Left renal cortex interstitium (tissue), 4 donors: ENCODE measurements at places on chromosomes 5 and 9. TPM values are rescaled to one million over a fixed set of nuclear protein-coding genes. Genes with fewer than 3 reads are reported as not detected.
A peak's percentile ranks its signal among the peaks of the same experiment; 100 is the strongest.

The AMBP gene
- 1.1 TPM for polyA plus RNA-seq

- no peak for DNase-seq
Measured at GRCh38 chr5:92409134-92409533, 1026.0 kb upstream of the ARRDC3 start.

- no peak for DNase-seq
Measured at GRCh38 chr9:87149799-87150198, 202.5 kb upstream of the GAS1 start.

- no peak for DNase-seq
Measured at GRCh38 chr9:76519075-76519835, 60.3 kb downstream of the GCNT1 start.

- DNase-seq, result no peak
Measured at GRCh38 chr9:131700076-131700475, 39.8 kb downstream of the RAPGEF1 start.

The RNF183 gene
- polyA plus RNA-seq, result 7.1 TPM

The GABRP gene
- polyA plus RNA-seq, result 3.6 TPM

The SPINK9 gene
- polyA plus RNA-seq, result not detected

DNA sequence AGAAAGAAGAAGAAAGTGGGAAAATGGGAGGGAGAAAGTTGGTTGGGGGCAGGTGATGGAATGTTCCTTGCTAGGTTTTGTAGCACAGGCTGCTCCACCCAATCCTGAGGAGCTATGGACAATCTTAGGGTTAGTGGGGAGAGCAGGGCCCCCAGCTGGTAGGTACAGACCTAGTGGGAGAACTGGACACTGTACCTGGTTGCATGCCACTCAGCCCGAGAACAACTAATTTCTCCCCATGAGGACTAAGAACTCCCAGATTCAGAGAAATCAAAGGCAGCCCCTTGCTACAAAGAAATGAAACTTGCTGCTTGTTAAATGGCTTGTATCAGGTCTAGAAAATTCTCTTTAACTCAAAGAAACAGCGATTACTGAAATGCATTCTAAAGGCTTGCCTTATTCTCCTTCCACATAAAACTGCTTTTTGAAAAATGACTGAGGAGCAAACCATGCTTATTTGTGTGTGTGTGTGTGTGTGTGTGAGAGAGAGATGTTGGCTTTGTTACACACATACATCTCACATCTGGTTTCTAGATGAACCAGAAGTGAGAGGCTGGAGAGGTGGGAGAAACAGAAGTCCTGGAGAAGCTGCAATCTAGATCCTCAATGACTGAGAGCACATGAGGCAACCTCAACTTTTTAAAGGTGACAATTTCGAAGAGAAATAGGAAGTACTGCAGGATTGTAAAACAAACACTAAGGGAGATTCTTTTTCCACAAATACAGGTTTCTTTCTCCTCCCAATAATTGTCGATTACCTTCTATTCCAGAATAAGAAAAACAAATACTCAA lies 28.9 kb downstream of the FYB1 start:
- DNase-seq, result no peak

DNA sequence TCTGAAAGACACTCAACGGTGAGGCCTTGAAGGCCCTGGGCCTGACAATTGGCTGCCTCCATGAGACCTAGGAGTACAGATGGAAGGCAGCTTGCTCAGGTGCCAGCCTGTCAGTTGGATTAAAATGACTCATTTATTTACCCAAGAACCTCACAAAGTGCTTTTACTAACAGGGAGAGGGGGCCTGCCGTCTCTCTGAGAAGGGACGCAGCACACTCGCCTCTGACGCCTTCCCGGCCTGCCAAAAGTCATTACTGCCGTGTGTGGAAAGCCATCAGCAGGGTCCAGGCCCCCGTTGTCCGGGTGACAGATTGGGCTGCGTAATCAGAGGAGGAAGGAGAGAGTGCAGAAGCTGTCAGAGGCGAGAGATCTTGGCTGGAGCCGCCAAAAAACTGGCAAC lies 32.4 kb downstream of the DDX31 start:
- no peak for DNase-seq

DNA sequence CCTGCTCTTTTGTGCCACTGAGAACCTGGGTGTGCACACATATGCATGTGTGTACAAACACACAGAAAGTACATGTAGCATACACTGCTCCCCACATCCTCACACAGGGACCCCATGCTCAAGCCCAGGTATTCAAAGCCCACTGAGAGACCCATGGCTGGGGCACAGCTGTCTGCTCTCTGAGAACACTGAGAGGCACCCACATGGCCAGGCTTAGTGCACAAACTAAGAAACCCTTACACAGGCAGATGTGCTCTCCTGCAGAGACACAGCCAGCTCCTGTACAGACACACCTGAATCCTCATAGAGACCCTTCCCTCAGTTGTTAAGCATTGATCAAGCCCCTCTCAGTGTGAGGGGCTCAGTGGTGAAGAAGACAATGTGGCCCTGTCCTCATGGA lies 92.5 kb downstream of the CACNA1B start:
- DNase-seq, result no peak

DNA sequence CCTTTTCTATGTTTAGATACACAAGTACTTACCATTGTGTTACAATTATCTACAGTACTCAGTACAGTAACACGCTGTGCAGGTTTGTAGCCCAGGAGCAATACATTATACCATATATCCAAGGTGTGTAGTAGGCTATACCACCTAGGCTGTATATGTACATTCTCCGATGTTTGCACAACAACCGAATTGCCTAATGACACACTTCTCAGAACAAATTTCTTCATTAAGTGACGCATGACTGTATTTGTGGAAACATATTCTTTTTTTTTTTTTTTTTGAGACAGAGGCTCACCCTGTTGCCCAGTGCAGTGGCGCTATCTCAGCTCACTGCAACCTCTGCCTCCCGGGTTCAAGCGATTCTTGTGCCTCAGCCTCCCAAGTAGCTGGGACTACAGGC lies 4.0 kb upstream of the RAD23B start:
- no peak for DNase-seq

GRCh38 chr9:75964427-75964826 lies 74.0 kb downstream of the PCSK5 start:
- DNase-seq, result no peak

- DNase-seq, result no peak
Measured at GRCh38 chr9:109114670-109115069, 5.1 kb downstream of the TMEM245 start.

The WNT8A gene
- polyA plus RNA-seq, result 0.32 TPM

DNA sequence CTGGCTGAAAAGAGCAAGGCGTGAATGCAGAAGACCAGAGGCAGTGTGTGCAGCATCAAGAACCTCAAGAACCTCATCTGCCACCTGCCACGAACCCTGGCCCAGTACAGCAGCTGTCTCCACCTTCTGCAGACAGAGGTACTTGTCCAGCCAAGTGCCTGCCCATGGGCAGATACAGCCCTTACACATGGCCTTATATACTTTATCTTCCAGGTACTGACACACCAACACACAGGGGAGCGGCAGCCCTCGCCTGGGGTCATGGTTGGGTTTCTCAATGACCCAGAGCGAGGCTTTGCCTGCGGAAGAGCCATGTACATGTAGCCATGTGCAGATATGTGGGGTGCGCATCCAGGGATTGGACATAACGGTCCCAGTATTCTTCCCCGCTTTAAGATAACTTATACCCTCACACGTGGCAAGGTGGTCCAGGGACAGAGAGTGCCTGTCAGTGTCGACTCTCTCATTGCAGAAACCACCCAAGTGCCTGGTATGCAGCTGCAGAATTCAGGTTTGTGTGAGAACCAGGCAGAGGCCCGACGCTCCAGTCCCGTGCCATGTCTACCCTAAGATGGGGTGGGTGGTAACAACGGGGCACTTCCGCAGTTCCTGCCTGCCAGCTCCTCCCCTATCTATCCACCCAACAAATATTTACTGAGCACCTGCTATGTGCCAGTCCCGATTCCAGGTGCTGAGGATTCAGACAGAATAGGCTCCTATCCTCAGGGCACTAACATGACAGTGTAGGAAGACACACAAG lies 206.9 kb downstream of the FSTL4 start:
- no peak for DNase-seq

The ADAMTSL1 gene
- polyA plus RNA-seq, result 18.9 TPM

The ANGPTL2 gene
- polyA plus RNA-seq, result 6.8 TPM

DNA sequence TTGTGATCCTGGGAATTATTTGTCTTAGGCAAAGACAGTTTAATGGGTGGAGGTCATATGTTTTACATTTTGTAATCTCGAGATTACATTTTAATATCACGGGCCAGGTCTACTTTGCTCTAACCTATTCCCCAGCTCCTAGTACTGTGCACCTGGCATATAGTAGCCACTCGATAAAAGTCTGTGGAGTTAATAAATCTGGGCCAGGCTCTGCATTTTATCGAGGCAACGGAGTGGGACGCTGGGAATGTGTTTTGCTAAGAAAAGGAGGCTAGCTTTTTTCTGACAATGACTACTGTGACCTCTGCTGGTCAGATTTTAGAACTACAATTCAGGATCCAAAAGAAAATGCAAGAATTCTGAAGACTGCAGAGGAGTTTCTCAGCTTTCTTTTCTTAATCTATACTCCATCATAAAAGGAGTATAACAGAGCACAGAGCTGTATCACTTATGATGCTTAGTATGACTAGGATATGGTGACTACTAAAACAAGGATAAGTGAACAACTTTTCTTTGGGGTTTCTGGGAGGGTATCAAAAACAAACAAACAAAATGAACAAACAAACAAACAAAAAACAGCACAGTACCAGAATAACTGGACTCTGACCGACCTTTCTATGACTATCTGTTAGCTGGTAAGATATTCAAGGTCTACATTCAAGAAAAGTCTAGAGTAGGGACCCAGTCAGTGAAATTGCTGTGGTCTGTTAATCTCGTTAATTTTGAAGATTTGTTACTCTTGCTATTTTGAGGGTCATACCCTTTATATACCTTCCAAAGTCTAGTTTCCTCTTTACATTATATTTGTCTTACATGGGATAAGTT lies 46.1 kb upstream of the CER1 start:
- DNase-seq, result peak; percentile 57

The DPH7 gene
- polyA plus RNA-seq, result 67.0 TPM

The CKMT2 gene
- polyA plus RNA-seq, result 6.5 TPM

The FBXL17 gene
- polyA plus RNA-seq, result 23.0 TPM

The AGXT2 gene
- 39.4 TPM for polyA plus RNA-seq

- DNase-seq, result peak; percentile 61
Measured at GRCh38 chr5:173056783-173057061, 570 bp downstream of the CREBRF start.

- no peak for DNase-seq
Measured at GRCh38 chr5:58322453-58322852, 137.4 kb downstream of the PLK2 start.

DNA sequence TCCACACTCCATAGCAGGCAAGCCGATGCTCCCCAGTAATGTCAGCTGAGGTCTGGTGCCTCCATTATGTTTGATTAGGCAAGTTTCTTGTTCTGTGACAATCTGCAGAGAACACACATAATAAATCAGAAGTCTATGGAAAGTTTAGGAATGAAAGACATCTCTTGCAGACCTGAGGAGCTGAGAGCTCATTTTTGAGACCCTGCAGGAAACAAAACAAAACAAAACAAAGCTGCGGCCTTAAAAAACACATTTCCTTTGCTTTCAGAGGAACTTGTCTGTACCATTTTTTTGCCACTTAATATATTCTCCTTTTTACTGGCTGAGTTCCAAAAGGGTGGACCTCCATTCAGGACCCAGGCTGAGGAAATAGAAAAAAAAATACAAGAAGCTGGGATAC lies 481.2 kb upstream of the DMAC1 start:
- DNase-seq, result no peak

The CTXN3 gene
- polyA plus RNA-seq, result not detected

- no peak for DNase-seq
Measured at GRCh38 chr5:102049517-102049916, 246.6 kb downstream of the SLCO4C1 start.

- DNase-seq, result no peak
Measured at GRCh38 chr9:72444435-72444834, 77.0 kb upstream of the TMC1 start.

The ADAM19 gene
- polyA plus RNA-seq, result 8.3 TPM

GRCh38 chr5:15741591-15741990 lies 241.6 kb downstream of the FBXL7 start:
- no peak for DNase-seq

GRCh38 chr5:3509290-3509689 lies 86.3 kb upstream of the IRX1 start:
- no peak for DNase-seq
